ENCODE measurements at places on chromosomes 2 and 18.

DNA sequence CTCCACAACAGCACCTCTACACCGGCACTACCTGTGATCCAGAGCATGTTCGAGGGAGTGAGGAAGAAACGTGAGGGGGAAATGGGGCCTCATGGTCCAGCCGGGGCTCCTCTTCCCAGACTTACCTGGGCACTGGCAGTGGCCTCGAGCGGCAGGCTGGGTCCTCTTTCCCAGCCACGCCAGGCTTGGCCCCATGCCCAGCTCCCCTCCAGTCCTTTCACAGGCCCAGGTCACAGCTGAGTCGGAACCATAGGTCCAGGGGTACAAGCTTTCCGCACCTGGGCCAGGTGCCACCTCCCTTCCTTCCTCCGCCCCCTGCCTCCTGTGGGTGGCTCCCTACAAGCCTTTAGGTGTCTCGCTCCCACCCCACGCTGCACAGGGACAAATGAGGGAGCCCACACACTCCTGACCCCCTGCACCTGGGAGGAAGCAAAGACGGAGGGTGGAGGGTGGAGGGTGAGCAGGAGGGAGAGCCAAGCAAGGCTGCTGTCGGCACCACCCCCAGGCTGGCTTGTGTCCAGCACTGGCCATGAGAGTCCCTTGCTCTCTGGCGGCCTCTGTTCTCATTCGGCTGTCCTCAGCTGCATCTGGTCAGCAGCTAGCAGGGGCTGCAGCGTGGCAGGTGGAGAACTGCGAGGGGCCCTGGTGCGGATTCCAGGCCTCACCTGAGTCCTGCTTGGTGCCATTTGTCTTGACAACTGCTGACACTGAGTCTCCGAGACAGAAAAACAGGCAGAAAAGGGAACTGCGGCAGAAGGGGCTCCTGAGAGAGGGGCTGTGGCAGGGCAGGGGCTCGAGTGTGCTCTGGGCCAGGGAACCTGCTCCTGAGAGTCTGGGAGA lies 26.8 kb downstream of the ADRA2B start:
- DNase-seq = no peak

DNA sequence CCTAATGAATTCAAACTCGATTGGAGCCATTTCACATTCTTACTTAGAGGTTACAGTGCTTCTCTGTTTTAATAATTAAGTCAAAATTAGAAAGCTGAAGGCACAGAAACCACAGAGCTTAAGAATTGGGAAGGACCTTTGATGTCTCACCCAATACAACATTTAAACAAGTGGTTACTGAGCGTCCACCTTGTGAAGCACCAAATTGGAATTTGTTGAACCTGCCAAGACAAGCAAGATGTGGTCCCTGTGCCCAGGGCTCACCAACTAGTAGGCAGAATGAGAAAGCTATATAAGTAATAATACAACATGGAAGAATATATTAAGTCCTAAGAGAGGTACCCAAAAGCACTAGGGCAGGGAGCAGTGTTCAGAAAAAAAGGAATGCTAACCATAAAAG lies 64.5 kb upstream of the NPAS2 start:
- no peak for DNase-seq

GRCh38 chr2:147636886-147637285 lies 207.9 kb upstream of the ACVR2A start:
- DNase-seq = no peak

- no peak for DNase-seq
These were observed 3.4 kb upstream of the EVA1A start for GRCh38 chr2:75564026-75564688.

DNA sequence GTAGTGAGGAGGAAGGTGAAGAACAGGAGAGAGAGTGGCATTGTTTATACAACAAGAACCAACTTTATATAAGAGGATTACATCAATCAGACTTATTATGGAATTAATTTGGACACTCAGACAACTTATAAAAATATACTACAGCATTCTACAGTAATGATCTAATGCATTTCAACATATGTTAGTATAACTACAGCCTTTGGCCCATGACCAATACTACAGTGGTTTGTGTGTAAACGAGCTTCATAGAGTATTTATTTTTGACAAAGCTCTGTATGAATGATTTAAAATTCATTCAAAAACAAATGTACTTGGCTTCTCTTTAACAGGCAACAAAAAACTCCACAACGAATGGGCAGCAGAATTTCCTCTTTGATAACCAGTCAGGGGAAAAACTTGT lies 72.8 kb downstream of the ZNF521 start:
- DNase-seq = no peak

DNA sequence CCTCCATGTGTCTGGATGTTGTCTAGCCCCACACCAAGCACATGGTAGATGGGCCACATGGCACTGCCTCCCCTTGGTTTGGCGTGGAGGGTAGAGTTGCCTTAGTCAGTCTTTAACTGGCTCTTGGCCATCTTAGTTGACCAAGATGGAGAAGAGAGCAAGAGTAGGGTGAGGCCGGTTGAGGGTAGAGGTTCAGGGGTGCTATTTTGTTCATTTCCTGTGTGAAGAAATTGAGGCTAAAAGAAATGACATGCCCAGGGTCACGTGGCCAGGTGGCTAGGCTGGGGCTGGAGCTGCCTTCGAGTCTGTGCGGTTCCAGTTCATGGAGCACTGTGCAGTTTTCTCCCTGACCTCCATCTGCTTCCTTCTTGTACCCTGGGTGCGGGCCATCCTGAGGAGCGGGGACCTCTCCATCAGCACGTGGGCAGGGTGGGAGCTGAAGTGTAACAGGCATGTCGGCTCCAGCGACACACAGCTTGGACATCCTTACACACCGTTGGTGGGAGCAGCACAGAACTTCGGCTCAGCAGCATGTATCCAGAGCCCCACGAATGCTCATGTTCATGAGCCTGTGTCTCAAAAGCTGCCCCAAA lies 213.2 kb downstream of the GBX2 start:
- no peak for DNase-seq

- DNase-seq = no peak
These were observed 201.1 kb downstream of the PTH2R start for GRCh38 chr2:208607694-208608093.

DNA sequence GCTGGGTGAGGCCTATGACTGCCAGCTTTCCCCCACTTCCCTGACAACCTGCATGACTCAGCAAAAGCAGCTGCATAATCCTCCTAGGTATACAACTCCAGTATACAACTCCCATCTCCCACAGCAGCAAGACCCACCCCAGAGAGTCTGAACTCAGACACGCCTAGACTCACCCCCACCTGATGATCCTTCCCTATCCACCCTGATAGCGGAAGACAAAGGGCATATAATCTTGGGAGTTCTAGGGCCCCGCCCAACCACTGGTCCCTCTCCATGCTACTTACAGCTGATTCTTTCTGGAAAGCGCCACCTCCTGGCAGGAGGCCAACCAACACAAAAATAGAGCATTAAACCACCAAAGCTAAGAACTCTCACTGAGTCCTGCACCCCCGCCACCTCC lies 296.5 kb downstream of the DCC start:
- no peak for DNase-seq

DNA sequence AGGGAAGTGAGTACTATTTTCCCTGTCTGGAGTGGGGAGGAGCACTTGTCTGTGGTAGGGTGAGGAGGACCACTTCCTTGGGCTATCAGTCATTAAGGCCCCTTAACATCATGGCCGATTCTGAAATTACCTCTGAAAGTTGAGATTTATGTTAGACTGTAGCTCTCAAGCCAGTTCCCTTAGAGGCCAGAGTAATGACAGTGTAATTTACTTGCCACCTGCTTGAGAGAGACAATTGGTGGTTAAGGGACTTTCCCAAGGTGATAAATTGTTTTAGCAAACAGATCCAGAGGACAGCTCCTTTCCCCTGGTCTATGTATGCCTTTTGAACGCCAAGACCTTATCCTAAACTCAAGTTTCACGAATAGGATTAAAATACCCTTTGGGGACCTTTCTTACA lies 56.1 kb downstream of the NEDD4L start:
- DNase-seq = no peak

DNA sequence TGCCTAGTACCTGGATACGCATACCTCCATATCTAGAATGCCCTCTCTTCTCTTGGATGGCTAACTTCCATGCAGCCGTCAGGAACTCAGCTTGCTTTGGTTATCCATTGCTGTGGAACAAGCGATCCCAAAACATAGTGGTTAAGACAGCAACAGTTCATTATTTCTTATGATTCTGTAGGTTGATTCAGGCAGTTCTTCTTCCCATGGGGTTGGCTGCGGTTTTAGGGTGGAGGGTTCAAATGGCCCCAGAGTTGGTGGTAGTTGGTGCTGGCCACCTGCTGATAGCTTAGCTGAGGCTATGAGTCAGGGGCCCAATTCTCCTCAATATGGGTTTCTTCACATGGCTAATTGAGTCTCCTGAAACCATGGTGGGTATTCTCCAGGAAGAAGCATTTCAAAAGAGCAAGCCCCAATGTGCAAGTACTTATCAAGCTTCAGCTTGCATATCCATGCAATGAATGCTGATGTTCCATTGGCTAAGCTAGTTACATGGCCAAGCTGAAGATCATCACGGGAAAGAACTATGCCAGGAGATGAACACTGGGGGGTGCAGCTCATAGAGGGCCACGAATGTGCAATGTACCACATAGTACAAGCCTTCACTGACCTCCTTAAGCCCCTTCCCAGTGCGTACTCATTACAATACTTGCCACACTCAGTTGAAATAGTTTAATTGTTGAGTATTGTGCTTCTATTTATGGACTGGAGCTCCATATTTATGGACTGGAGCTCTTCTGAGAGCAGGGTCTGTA lies 10.0 kb upstream of the RHOB start:
- DNase-seq = no peak

GRCh38 chr2:43729491-43730174 lies 44.2 kb upstream of the DYNC2LI1 start:
- no peak for DNase-seq

DNA sequence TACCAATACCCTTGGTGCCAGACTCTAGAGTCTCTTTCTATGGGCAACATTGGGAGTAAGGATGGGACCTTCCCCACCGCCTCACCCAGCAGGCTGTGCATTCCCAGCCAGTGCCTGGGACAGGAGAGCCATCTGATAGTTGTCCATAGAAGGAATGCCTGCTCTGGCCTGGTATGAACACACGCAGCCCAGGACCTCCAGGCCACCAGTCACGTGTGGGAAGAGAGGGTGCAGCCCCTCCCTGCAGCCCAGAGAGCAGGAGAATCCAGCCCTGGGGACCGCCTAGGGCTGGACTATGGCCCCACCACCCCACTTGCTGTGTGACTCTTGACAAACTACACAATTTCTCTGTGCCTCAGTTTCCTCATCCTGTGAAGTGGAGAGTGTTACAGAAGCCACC lies 52.5 kb upstream of the ID2 start:
- no peak for DNase-seq

DNA sequence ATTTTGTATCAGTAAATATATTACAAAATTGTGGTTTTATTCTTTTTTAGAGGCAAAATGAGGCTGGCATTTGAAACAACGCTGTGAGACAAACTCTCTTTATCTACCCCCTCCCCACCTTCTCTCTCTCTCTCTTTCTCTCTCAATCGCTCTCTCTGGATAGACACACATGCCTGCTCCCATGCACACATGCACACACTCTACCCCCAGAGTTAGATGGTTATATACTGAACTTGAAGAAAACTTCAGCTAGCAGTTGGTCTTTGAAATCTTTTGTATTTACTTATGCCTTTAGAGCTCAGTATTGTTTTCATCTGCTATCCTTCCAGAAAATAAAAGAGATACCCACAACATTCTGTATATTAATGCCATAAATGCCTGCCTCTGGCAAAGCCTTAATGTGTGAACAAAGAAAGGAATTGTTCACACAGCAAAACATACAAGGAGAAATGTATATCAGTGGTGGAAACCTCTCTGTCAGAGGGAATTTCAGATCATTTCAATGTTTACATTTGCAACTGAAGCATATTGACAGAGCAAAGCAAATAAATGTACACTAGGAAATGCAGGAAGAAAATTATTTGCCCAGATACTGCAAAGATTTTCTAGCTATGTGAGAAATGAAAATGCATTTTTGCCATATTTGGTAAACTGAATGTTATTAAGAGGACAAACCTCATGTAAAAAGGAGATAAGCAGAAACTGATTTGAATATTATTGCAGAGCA lies 217.0 kb upstream of the UBE2E3 start:
- no peak for DNase-seq

DNA sequence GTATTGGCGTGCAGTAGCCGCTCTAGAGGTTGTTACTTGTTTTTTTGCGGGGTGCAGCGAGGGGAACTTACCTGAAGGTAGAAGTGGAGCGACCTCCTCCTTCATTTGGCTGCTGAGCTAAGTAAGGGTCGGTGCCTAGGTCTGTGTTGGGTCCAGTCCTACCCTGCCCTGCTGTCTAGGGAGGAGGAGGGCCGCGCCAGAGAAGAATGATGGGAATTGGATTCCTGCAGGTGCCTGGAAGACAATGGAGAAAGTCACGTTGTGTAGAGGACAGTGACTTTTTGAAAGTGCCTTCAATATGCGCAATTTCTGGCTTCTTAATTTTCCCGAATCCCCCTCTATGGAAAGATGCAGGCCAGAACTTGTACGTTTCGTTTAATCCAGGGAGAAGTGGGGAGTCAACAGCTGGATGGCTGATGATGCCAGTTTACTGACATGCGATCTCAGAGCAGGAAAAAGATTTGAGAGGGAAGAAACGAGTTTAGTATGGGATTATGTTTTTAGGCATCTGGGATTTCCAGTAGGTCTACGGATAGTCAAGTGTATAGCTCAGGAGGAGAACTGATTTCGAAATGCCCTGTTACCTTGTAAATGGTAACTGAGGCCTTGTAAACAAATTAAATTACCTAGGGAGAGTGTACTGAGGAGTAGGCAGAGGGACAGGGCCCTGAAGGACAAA lies 653 bp downstream of the MRPS9 start:
- no peak for DNase-seq

DNA sequence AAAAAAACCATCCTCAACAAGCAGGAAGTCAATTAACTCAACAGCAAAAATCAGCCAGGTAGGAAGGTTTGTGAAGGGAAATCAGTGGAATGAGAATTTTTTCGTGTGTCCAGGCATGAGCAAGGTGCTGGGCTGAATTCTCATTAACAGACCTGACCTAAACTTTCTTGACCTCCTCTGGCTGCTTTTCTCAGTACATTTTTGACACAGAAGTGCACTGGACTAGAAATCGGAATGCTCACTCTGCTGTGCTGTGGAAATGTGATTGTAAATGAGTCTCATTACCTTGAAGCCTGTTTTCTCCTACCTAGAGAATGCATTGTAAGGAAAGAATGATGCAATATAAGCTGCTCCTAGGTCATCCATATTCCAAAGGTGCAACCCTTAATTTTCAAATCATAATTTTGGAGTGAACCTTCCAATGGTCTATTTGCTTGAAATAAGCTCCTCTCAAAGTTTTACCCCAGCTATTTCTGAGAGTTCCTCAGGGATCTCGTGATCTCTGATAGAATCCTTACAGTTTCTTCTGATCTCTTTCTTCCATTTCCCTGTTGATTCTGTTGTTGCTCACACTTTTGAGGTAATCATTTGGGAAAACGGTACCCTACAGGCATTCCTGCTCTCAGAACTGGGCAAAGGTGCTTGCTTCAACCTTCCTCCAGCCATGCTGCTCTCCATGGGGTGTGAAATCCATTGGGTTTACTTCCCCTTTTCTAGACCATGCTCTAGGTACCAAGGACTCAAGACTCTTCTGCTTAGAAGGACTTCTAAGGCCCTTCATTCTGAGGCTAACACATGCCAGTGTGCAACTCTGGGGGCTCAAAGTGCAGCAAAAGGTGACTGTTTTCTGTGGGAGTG lies 104.9 kb upstream of the ITPRID2 start:
- no peak for DNase-seq
